ENCODE measurements at places on chromosomes 3 and 15. TPM values are rescaled to one million over a fixed set of nuclear protein-coding genes. Genes with fewer than 3 reads are reported as not detected.
A peak's percentile ranks its signal among the peaks of the same experiment; 100 is the strongest.

Gene SEMA5B
- 0.43 TPM for polyA plus RNA-seq

DNA sequence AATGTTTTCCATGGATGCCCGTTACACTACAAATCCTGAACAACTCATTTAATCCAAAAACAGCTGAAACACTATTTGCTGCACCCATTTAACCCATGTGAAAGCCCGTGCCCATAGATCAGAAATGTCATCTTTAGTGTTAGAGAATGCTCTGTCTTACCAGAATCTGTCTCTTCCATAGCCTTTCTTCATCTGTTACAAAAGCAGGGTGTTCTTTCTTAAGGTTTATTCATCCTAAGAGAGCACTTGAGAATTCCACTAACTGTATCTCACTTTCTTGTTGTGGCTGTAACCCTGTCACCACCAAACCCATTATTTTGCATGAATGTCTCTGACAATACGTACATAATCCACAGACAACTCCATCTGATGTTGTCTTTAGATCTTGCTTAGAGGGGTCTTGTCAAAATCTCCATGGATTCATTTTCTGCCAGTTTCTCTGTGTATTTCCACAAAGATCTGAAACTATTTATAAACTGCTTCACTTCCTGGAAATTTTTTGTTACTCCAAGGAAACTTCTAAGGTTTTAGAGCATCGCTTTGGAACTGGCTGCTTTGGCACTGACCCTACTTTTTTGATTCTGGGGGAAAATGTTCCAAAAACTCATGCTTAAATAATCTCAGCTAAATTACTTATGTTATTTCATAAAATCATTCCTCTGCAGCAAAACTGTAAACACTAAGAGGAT lies 167.8 kb upstream of the CCDC54 start:
- peaks cover 37% of the 10 kb centered on the region for H3K4me1 ChIP-seq
- DNase-seq: no peak
- no peaks in the 10 kb centered on the region for H3K36me3 ChIP-seq
- peak overlapping the region; percentile 80 for H3K27ac ChIP-seq
- H3K4me3 ChIP-seq: peak overlapping the region; percentile 43
- no peaks in the 10 kb centered on the region for H3K27me3 ChIP-seq

GRCh38 chr3:113594066-113594465 lies 61.7 kb downstream of the SIDT1 start:
- H3K27ac ChIP-seq: no peak overlapping the region
- no peaks in the 10 kb centered on the region for H3K27me3 ChIP-seq
- no peak overlapping the region for H3K4me3 ChIP-seq
- no peaks in the 10 kb centered on the region for H3K36me3 ChIP-seq
- H3K4me1 ChIP-seq: no peaks in the 10 kb centered on the region
- no peak for DNase-seq

DNA sequence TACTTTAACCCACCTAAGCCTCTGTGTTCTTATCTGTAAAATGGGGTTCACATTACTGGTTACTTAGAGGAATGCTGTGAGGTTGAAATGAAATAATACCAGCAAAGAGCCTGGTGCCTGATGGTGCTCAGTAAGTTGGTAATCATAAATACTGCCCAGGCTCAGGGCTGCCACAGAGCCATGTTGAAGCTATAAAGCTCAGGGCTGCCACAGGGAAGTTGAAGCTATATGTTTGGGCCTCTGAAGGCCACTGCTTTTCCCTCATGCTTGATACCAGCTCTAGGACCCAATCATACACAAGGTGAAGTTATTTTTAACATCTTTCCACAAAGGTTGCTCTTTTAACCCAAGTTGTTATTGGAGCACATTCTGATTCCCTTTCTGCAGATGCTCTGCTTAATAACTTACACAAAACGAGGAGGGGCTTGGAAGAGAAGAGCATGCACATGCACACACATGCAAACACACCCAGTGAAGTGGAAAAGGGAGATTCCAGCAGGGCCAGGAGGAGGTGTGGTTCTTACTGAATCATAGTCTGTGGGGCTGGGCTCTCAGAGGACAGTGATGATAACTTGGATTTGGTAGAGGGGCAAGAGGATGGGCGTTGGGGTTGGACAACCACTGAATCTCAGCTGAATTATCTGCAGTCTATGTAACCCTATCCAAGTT lies 17.4 kb downstream of the PARP14 start:
- DNase-seq: no peak
- no peaks in the 10 kb centered on the region for H3K4me1 ChIP-seq
- H3K36me3 ChIP-seq: peaks cover 2% of the 10 kb centered on the region

Gene STARD5
- polyA plus RNA-seq: 0.55 TPM

Gene ADGRG7
- polyA plus RNA-seq: not detected

Gene ANKRD63
- polyA plus RNA-seq: not detected

Gene PP2D1
- not detected for polyA plus RNA-seq

- H3K27me3 ChIP-seq: no peaks in the 10 kb centered on the region
- peak; percentile 53 for DNase-seq
- peaks cover 24% of the 10 kb centered on the region for H3K4me1 ChIP-seq
- peak overlapping the region; percentile 89 for H3K27ac ChIP-seq
- H3K4me3 ChIP-seq: peak overlapping the region; percentile 82
Observed at GRCh38 chr3:141876891-141877621, 613 bp downstream of the ATP1B3 start.

GRCh38 chr3:120396469-120396868 lies 47.3 kb upstream of the LRRC58 start:
- H3K27ac ChIP-seq: no peak overlapping the region
- no peaks in the 10 kb centered on the region for H3K27me3 ChIP-seq
- DNase-seq: no peak
- peaks cover 23% of the 10 kb centered on the region for H3K36me3 ChIP-seq
- H3K4me1 ChIP-seq: no peaks in the 10 kb centered on the region

DNA sequence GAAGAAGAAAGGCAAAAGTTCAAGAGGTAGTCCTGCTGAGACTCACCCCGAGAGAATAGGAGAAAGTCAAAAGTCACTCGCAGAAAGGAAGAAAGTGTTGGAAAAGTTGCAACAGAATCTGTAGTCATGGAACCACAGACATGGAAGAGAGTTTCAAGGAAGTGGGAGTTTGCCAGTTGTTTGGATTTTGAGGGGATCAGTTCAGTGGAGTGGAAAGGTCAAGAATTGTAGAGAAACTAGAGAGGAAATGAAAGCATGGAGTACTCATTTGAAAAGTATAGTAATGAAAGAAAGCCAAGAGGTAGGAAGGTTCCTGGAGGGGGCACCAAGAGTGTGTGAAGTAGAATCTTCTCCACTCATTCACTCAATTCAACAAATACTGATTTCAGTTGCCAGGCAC lies 34.7 kb downstream of the SPTSSB start:
- H3K4me3 ChIP-seq: no peak overlapping the region
- no peaks in the 10 kb centered on the region for H3K36me3 ChIP-seq
- DNase-seq: no peak
- H3K27ac ChIP-seq: no peak overlapping the region
- H3K4me1 ChIP-seq: no peaks in the 10 kb centered on the region

DNA sequence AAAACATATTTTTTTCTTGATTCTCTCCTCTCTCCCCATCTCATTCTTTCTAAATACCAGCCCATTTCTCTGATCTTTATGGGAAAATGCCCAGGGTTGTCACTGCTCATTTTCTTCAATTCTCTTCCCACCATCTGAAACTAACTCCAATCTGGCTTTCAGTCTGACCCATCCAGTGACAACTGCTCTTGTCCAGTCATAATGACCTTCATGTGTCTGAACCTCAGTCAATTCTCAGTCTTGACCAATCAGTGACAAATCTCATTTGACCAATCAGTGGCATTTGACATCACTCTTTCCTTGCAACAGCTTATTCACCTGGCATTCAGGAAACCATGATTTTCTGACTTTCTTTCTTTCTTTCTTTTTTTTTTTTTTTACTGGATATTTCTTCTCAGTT lies 15.1 kb downstream of the VEPH1 start:
- no peak overlapping the region for H3K4me3 ChIP-seq
- no peaks in the 10 kb centered on the region for H3K4me1 ChIP-seq
- DNase-seq: no peak
- H3K27me3 ChIP-seq: no peaks in the 10 kb centered on the region

GRCh38 chr3:50655009-50655830 lies 19.5 kb upstream of the DOCK3 start:
- H3K4me3 ChIP-seq: no peak overlapping the region
- no peaks in the 10 kb centered on the region for H3K27me3 ChIP-seq
- peaks cover 9% of the 10 kb centered on the region for H3K4me1 ChIP-seq
- no peaks in the 10 kb centered on the region for H3K36me3 ChIP-seq
- no peak overlapping the region for H3K27ac ChIP-seq
- DNase-seq: peak; percentile 31

Gene CCDC54
- polyA plus RNA-seq: not detected

Gene ITGA11
- 0.10 TPM for polyA plus RNA-seq

DNA sequence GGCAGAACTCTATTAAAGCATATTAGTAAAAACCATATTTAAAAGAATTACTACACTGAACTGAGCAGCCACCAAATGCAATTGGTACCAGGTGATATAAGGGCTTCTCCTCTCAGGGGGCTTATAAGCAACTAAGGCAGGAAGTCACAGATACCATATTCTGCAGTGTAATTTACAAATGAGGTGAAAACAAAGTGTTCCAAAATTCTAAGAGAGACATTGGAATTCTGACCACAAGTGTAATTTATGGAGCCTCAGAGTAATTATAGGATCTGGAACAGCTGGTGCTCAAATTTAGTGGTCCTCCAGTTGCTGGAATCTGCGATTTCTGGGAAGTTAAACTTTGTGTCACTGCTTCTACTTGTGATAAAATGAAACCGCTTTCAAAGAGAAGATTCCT lies 3.1 kb upstream of the NR1I2 start:
- H3K27ac ChIP-seq: no peak overlapping the region
- H3K36me3 ChIP-seq: no peaks in the 10 kb centered on the region
- no peaks in the 10 kb centered on the region for H3K27me3 ChIP-seq
- H3K4me1 ChIP-seq: no peaks in the 10 kb centered on the region

- no peaks in the 10 kb centered on the region for H3K27me3 ChIP-seq
- H3K4me1 ChIP-seq: no peaks in the 10 kb centered on the region
- DNase-seq: no peak
- no peaks in the 10 kb centered on the region for H3K36me3 ChIP-seq
- H3K27ac ChIP-seq: no peak overlapping the region
Observed at GRCh38 chr3:138748190-138748589, 86.5 kb downstream of the PIK3CB start.

GRCh38 chr3:127170814-127171213 lies 22.1 kb upstream of the PRR23E start:
- H3K27me3 ChIP-seq: no peaks in the 10 kb centered on the region
- peaks cover 18% of the 10 kb centered on the region for H3K4me1 ChIP-seq
- H3K4me3 ChIP-seq: no peak overlapping the region
- no peaks in the 10 kb centered on the region for H3K36me3 ChIP-seq

Gene GABRB3
- 0.14 TPM for polyA plus RNA-seq

- H3K27ac ChIP-seq: no peak overlapping the region
- no peak overlapping the region for H3K4me3 ChIP-seq
- no peak for DNase-seq
- H3K27me3 ChIP-seq: no peaks in the 10 kb centered on the region
Observed at GRCh38 chr3:10419637-10420232, 85.7 kb downstream of the ATP2B2 start.

Gene CHMP2B
- polyA plus RNA-seq: 37.5 TPM

Gene ACOX2
- 4.4 TPM for polyA plus RNA-seq

- no peak for DNase-seq
- H3K4me3 ChIP-seq: no peak overlapping the region
- no peak overlapping the region for H3K27ac ChIP-seq
- H3K4me1 ChIP-seq: peaks cover under 1% of the 10 kb centered on the region
Observed at GRCh38 chr3:37912052-37912733, 50.5 kb downstream of the CTDSPL start.

- peaks cover 9% of the 10 kb centered on the region for H3K4me1 ChIP-seq
- peak overlapping the region; percentile 70 for H3K4me3 ChIP-seq
- H3K27me3 ChIP-seq: no peaks in the 10 kb centered on the region
- H3K36me3 ChIP-seq: peaks cover 54% of the 10 kb centered on the region
Observed at GRCh38 chr3:128075522-128076482, 23.6 kb downstream of the SEC61A1 start.

DNA sequence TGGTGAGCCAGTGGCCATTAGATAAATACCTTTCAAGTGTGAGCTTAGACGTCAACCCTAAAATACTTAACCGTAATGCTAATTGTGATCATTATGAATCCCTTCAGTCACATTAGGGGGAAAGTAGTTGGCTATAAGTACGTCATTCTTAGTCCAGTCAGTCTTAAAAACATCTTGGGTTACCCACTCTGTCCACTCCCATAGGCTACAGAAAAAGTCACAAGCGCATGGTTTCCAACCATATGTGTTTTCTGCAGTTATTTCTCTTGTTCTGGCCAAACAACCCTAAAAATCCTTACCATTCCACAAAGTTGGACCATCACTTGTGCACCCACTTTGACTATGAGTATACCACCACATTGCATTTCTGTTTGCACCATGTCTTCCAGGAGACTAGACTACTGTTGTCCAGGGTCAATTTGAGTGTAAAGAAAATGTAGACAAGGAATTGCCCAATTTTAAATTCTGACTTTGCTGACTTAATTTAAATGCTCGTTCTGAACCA lies 3.3 kb downstream of the RPL15 start:
- H3K27ac ChIP-seq: peak overlapping the region; percentile 39
- no peak for DNase-seq
- H3K36me3 ChIP-seq: peaks cover 3% of the 10 kb centered on the region
- peaks cover 23% of the 10 kb centered on the region for H3K4me1 ChIP-seq
- H3K27me3 ChIP-seq: no peaks in the 10 kb centered on the region
- peak overlapping the region; percentile 85 for H3K4me3 ChIP-seq

GRCh38 chr3:127072971-127073783 lies 90.3 kb downstream of the PLXNA1 start:
- H3K4me1 ChIP-seq: no peaks in the 10 kb centered on the region
- no peaks in the 10 kb centered on the region for H3K27me3 ChIP-seq
- DNase-seq: peak; percentile 11

Gene CKMT1B
- polyA plus RNA-seq: not detected

DNA sequence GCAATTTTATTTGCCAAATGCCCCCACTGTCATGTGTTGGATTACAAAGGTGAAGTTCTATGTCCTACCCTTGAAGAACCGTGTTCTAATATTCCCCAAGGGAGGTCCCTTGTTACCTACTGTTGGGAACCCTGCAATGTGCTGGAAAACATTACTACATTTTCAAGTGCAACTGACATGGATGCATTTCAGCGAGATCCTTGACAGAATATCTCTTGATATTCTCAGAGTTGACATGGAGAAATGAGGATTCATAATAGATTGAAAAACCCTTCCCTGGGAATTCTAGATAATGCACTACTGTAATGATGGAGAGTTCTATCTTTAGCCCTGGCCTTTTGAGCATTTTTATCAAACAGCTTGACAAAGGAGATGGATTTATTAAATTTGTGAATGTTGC lies 397.4 kb downstream of the FEZF2 start:
- H3K4me3 ChIP-seq: no peak overlapping the region
- no peak overlapping the region for H3K27ac ChIP-seq
- no peaks in the 10 kb centered on the region for H3K27me3 ChIP-seq
- peaks cover 9% of the 10 kb centered on the region for H3K4me1 ChIP-seq
- DNase-seq: no peak

Gene SCAMP5
- polyA plus RNA-seq: 0.03 TPM

Gene OSTN
- polyA plus RNA-seq: not detected

GRCh38 chr3:132242790-132243189 lies 74.4 kb upstream of the ACP3 start:
- H3K4me1 ChIP-seq: no peaks in the 10 kb centered on the region
- no peak overlapping the region for H3K4me3 ChIP-seq
- no peak for DNase-seq
- H3K36me3 ChIP-seq: no peaks in the 10 kb centered on the region
- H3K27me3 ChIP-seq: no peaks in the 10 kb centered on the region

GRCh38 chr3:58104712-58105111 lies 96.5 kb downstream of the FLNB start:
- H3K27ac ChIP-seq: no peak overlapping the region
- no peaks in the 10 kb centered on the region for H3K27me3 ChIP-seq
- no peak for DNase-seq
- peaks cover 2% of the 10 kb centered on the region for H3K36me3 ChIP-seq
- H3K4me3 ChIP-seq: no peak overlapping the region
- no peaks in the 10 kb centered on the region for H3K4me1 ChIP-seq

Data from psoas muscle (tissue), 8 donors.